ENCODE measurements at places on chromosomes 16 and 17.

DNA sequence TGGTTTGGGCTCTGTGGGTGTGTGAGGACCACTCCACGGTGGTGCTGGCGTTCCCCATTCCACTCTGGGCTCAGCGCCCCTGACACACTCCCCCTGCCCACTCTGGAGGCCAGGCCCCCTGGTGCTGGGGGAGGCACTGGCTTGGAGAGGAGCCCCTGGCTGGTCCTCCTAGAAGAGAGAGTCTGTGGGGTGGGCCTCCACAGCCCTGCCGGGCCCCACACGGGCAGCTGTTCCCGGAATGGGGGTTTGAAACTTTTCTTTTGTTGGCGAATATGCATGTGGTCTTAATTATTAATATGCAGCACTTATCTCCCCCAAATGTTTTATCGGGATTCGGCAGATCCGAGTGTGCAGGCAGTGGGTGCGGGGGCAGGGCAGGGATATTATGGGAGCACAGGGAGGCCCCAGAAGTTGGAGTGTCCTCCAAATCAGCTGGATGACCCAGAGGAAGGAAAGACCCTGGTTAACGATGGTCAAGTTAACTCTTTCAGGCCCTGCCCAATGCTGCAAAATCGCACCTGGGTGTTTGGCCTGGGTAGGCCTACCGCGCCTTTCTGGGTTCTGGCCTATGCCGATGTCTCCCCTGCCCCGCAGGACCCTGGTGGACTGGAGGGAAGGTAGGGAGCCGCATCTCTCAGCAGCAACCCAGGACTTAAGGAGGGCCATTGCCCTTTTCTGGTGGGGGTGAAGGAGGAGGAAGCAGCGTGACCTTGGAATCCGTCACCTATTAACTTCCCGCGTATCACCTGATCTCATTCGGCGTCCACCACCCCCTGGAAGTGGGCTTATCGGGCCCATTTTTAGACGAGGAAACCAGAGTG lies 36.0 kb downstream of the TMEM235 start:
- no peak for DNase-seq

- DNase-seq: no peak
These were observed 62.2 kb upstream of the CHMP6 start for GRCh38 chr17:80929449-80929848.

- DNase-seq: no peak
These were observed 100.4 kb downstream of the CEP112 start for GRCh38 chr17:66091445-66092080.

- peak; percentile 34 for DNase-seq
These were observed 1.8 kb downstream of the TMIGD1 start for GRCh38 chr17:30332057-30332542.

DNA sequence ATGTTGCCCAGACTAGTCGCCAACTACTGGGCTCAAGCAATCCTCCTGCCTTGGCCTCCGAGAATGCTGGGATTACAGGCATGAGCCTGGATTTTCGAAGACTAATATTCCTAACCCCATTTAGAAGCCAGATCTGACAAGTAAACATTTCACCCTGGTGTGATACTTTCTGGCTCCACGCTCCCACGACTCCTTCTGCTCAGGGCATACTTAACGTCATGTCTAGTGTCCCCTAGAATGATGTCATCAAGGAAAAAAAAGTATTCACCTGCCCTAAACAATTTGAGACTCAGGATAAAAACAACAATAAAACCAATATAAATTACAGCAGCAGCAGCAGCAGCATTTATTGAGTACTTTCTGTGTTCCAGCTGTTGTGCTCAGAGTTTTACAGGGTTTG lies 13.2 kb downstream of the ITGB3 start:
- DNase-seq: no peak

GRCh38 chr16:85037050-85037410 lies 9.4 kb downstream of the KIAA0513 start:
- no peak for DNase-seq

- no peak for DNase-seq
These were observed 22.8 kb upstream of the MTMR4 start for GRCh38 chr17:58537266-58537665.
